ENCODE measurements at places on chromosomes 16 and 17.

DNA sequence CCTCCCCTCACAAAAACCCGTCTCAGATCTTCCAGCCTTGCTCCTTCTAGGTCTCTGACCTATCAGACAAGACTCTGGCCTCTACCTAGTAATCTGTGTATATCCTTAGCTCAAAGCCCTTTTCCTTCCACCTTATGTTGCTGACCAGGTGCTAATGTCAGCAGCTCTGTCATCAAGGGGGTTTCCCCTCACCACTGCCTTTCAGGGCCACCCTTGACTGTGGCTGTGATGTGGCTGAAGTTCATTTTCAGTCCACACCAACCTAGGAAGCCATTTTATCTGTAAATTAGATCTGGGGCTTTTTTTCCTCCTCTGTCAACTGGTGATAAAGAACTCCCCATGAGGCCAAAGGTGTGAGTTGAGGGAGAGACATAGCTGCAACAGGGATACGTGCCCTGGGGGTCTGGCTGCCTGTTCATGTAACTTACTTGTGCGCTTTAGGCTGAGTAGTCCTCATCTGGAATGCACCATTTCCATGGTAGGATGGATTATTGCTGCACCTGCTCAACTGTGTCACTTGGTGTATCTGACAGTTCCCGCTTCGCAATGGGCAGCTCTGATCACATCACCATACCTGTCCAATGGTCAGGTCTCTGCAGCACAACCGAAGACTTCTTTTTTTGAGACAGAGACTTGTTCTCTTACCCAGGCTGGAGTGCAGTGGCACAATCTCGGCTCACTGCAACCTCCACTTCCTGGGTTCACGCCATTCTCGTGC is 14.7 kb upstream of the RUNDC3A start:
- DNase-seq, result no peak

DNA sequence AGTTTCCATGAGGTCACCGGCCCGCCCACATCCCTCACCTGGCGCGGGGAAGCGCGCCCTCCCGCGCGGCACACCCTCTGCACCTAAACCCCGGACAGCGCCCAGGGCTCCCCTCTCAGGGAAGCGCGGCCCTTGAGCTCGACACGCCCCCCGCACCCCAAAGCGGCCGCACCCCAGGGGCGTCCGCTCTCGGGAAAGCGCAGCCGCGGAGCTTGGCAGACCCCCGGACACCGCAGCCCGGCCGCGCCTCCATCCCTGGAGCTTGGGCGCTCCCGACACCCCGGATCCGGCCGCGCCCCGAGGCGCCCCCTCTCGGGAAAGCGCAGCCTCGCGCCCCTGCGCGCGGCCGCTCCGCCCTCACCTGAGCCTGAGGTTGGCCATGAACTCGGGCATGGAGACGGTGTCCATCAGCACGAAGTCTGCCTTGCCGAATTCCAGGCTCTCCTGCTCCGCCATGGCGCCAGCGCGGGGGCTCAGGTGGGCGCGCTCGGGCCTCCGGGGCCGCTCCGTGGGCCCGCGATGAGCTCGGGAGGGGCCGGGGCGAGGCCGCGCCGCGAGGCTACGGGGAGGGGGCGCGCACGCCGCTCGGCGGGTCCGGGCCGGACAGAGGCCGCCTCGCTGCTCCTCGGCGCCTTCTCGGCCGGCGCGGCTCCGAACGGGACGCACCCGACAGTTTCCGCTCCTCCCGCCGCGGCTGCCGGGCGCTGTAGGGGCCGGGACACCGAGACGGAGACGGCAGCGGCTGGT is at the start of gene MYO1D:
Gene MYO1D (minus strand): TSS at position 708 of the 747 bp plus-strand sequence. CDS start 252 bp downstream, at position 456.
- peak; percentile 79 for DNase-seq

GRCh38 chr17:2302778-2303203 is 794 bp downstream of the SMG6 start:
- no peak for DNase-seq

- DNase-seq, result no peak
These were observed 502.8 kb upstream of the CDH11 start for GRCh38 chr16:65624666-65625065.

DNA sequence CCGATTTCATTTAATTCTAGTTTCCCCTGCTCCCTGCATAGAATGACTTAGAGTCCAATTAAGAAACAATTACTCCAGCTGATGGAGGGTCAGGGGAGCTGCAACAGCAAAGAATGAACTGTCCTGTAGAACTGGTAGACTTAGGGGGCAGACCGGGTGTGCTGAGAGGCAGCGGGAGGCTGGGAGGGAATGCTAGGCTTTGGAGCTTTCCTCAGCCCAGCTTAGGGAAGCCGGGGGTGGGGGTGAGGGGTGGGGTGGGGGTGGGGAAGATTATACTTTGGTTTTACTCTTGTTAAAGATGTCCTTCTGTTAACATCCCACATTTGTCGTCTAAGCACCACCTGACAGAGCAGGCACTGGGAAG is 458.6 kb upstream of the ASIC2 start:
- no peak for DNase-seq

DNA sequence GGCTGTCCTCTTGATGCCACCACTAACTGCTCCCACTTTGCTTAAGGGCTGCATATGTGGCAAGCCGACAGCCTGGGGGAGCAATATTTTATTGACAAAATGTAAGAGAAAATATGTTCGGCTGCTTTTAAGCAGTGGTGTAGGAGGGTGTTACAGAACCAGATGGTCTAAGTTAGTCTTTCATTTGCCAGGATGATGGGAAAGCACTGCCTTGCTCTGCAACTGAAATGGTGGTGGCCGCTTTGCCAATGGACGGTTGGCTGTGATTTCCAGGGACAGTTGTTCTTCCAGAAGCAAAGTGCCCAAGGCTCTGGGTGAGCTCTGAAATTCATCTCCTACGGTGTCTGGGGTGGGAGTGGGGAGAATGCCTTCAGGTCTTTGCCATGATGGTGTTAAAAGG is 469.3 kb downstream of the TOX3 start:
- DNase-seq, result no peak

GRCh38 chr16:55248058-55248457 is 75.9 kb upstream of the IRX6 start:
- DNase-seq, result no peak

GRCh38 chr17:67412032-67412431 is 35.0 kb downstream of the PITPNC1 start:
- DNase-seq, result no peak

GRCh38 chr17:16866436-16866835 is 105.5 kb downstream of the TNFRSF13B start:
- DNase-seq, result no peak

- DNase-seq, result peak; percentile 29
These were observed 1.1 kb upstream of the USP32 start for GRCh38 chr17:60392845-60393702.

- DNase-seq, result no peak
These were observed 6.1 kb downstream of the CEP112 start for GRCh38 chr17:66185862-66186261.
